ENCODE measurements at places on chromosomes 3 and 15.
A peak's percentile ranks its signal among the peaks of the same experiment; 100 is the strongest.

DNA sequence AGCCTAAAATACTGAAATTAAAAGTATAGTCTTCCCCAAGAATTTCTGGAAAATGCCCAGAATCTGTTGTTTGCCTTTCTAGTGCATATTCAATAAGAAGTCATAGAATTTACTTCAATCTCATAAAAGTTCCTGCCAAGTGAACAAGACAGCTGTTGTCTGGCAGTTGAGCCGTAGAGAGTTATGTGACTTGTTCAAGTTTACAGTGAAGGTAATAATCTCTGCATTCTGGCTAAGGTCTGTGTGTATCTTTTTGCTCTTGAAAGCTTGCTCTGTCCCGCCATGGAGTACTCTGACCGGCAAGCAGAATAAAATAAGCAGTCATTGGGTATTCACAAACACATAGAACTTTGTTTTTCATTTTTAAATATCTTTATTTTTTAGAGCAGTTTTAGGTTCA is 77.8 kb downstream of the GHSR start:
- no peak for DNase-seq

GRCh38 chr3:172009803-172010202 is 29.6 kb upstream of the FNDC3B start:
- no peak for DNase-seq

- DNase-seq: peak; percentile 72
Observed at GRCh38 chr15:65101411-65101890, 13.5 kb downstream of the UBAP1L start.

DNA sequence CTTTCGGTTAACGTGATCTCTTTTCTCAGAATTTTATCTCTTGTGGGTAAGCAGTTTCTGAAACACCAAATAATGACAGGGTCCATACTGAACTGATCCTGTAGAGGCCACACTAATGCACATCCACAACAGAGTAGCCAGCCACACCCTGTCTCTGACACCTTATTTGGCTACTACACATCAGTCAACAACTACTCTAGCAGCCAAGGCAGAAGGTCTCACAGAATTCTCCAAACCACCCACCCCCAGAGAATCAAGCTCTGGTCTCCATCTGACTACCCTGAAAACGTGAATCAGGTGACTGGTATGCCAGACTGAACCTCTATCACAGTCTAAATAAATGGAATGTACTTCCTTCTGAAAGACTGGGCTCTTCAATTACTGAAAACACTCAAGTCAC is 38.0 kb downstream of the EDC3 start:
- DNase-seq: no peak

DNA sequence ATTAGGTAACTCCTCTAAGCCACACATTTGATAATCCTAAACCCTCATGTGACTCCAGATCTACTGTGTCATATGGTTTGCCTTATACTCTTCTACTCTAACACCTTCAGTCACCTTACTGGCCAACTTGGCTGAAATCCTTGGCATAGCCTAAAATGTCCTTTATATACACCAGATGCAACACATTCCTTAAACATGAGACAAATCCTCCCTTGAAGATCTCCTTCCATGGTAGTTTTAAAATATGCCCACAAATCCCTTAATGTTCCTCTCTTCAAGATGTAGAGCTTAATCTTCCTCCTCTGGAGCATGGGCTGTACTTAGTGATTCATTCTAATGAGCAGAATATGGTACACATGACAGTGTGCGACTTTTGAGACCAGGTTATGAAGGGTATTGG is 238.9 kb downstream of the SUCLG2 start:
- DNase-seq: no peak

DNA sequence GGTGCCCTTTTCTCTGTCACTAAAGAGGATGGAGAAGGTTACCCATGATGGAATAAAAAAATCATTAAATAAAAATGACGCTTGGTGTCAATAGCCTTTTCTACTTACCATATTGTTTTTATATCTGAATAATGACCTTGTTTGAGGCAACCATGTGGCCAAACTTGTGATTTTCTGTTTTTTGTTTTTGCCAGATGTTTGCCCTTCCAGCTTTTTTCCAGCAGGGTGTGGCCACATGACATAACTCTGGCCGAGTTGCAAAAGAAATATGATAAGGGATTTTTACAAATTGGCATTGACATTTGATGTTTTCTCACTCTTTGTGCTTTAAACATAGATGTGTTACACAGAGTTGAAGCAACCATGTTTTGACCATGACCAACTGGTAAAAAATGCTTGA is 39.7 kb upstream of the EPHA3 start:
- no peak for DNase-seq

GRCh38 chr3:112804021-112804420 is 42.6 kb downstream of the CD200R1L start:
- no peak for DNase-seq

DNA sequence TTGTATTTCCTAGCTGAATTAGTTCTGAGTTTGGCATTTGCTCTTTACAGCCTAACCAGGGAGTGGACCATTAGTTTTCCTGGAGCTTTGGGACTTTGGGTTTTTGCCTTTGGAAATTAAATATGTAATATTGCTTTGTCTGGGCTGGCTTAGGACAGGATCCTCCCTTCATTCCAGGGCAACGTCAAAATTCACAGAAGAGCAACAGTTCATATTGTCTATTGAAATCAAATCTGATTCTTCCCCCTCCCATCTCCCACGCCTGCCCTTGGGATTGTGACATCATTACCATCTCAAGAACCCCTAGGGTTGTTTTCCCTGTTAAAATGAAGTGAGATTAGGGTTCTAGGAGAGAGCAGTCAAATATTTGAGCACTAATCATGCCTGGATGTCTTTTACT is 194.1 kb downstream of the ROBO2 start:
- DNase-seq: no peak

DNA sequence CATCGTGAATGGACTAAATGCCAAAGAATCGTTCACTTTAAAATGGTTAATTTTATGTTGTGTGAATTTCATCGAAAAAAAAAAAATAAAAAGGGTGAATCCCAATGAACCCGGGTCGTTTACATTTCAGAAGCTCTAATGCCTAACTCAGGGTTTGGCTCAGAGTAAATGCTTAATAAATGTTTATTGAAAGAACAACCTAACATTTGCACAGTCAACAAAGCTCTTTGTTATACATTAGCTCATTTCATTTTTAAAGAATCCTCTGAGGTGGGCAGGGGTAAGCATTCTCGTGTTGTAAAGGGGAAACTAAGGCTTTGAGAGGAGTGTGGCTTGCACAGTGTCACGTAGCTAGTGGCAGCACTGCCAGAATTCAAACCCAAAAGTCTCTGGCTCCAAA is 109.5 kb downstream of the RPLP1 start:
- no peak for DNase-seq

DNA sequence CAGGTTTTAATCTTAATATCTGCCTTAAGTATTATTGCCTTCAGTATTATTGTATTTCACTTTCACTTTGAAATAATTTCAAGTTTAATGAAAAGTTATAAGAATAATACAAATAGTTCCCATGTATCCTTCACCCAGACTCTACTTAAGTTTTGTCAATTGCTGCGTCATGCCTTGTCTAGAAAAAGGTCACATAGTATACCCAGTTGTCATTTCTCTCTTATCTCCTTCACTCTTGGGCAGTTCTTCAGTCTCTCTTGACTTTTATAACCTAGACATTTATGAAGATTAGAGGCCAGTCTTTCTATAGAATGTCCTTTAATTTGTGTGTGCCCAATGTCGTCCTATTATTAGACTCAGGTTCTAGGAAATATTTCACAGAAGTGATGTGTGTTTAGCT is 367.7 kb downstream of the LSAMP start:
- no peak for DNase-seq

DNA sequence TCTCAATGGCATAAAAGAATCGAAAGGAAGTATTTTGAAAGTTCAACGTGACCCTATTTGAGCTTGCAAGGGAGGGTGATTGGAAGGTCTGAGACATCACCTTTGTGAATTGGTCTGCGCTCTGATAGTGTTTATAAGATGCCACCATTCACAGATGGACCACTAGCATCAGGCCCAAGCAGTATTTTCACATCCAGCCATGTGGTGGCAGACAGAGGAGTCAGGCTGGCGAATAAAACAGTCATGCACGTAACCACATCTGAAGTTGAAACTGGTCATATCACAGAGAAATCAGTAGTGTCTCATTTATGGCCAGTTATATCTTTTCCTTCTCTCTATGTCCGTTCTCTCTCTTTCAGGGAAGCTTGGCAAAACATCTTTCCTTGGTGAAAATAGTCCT is 170.1 kb upstream of the ONECUT1 start:
- DNase-seq: no peak

DNA sequence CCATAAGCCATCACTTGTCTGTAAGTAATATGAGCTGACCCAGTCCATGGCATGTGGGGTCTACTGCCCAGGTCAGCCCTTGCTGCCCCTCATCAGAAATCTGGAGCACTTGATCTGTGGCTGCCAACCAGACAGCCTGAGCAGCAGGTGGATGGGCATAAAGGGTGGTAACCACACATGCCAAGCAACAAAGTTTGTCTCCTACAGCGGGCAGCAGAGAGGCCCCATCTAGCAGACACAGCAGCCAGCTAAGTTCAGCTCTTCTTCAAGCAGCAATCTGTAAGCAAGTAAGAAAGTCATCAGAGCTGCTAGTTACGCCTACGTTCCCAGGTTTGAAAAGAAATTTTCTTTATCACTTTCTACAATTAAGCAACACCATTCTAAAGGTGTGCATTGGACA is 27.9 kb downstream of the CHCHD4 start:
- no peak for DNase-seq

GRCh38 chr3:5035692-5036391 is 56.6 kb downstream of the BHLHE40 start:
- DNase-seq: no peak

- DNase-seq: no peak
Observed at GRCh38 chr15:69737916-69738315, 285.3 kb downstream of the RPLP1 start.

GRCh38 chr15:77775373-77775772 is 142.7 kb upstream of the LINGO1 start:
- DNase-seq: no peak

DNA sequence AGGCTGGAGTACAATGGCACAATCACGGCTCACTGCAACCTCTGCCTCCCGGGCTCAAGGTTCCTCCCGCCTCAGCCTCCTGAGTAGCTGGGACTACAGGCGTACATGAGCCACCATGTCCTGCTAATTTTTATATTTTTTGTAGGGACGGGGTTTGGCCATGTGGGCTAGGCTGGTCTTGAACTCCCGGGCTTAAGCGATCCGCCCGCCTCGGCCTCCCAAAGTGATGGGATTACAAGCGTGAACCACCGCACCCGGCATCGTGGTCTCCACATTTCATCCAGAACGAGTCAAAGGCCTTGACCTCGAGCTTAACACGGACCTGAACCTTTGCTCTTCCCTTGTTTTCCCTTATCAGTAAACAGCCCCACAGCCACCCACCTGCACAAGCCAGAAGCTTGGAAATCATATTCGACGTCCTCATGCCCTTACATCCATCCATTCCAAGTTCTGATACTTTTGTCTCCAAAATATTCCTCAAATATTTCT is 1.4 kb upstream of the PTPN23 start:
- no peak for DNase-seq

DNA sequence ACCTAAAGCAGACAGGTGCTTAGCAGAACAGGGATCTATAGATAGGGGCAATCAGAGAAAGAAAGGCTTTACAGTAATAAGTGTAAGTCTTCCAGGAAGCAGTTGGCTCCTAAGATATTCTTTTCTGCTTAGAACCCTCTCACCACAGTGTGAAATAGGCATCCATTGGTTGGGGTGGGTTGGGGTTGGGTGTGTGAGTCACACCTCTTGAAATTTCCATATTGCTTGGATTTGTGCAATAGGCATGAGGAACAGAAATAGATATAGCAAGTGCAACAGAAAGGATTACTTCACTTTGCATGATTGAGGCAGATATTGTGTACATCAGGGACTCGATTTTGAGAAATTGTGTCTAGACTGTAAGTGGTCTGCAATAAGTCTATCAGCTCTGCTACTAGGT is 200.1 kb upstream of the GAP43 start:
- DNase-seq: no peak

GRCh38 chr3:121431726-121432517 is 113.9 kb downstream of the POLQ start:
- no peak for DNase-seq

DNA sequence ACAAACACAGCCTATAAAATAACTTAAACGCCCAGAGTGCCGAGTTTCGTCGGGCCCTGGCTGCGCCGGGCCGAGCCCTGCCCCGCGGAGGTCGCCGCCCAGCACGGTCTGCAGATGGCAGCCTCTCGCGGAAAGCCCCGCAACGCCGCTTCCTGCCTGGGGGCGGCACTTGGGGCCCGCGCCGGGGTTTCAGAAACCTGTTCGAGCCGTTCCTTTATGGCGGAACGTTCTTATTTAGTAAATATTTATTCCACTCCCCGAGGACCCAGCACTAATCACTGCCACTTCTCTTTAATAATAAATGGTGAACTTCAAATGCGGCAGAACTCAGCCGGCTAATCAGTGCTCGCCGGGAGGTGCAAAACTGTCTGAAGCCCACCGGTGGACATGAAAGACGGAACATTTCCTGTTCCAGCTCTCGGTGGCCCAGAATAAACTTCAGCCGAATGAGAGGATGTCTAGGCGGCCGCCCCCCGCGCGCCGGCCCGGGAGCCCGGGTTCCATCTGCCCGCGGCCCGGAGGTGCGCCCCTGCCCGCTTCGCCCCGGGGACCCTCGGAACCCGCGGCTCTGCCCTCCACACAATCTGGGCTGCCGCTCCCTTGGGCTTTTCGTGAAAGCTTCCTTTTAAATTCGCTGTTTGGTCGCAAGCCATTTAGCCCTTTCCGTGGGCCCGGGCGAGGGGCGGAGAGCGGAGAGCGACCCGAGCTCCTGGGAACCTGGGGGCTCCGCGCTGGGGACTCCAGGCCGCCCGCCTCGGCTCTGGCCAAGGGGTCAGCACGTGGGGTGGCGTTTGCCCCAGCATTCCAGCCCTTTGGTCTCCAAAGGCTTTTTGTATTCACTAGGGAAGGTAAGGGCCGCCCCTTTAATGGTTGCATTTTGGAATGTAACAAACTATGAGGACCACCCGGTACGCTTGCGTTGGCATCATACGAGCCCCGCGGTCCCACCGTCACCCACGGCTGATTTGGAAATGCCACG is 110.8 kb upstream of the ATP11B start:
- DNase-seq: peak; percentile 77

GRCh38 chr3:140917772-140918171 is 23.9 kb upstream of the SLC25A36 start:
- no peak for DNase-seq

DNA sequence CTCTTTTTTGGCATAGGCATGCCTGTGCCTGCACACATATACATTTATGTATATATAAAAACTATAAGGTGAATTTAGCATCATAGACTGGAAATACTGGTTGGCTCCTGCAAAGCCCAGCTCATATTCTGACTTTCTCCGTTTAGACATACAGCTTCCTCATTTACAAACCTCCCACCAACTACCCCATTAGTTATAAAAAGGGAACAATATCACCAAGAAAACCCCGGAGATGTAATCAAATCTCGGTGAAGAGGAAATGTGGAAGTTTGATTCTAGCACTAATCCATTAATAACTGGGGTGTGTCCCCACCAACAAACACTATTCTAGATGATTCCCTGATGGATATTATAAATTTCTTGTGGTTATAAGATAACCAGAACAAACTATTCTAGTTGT is 517.7 kb upstream of the TBL1XR1 start:
- no peak for DNase-seq

Data from head of caudate nucleus (tissue), 42 donors.